Mammary epithelial cell (primary cell): ENCODE measurements at places on chromosomes 5 and 9.

DNA sequence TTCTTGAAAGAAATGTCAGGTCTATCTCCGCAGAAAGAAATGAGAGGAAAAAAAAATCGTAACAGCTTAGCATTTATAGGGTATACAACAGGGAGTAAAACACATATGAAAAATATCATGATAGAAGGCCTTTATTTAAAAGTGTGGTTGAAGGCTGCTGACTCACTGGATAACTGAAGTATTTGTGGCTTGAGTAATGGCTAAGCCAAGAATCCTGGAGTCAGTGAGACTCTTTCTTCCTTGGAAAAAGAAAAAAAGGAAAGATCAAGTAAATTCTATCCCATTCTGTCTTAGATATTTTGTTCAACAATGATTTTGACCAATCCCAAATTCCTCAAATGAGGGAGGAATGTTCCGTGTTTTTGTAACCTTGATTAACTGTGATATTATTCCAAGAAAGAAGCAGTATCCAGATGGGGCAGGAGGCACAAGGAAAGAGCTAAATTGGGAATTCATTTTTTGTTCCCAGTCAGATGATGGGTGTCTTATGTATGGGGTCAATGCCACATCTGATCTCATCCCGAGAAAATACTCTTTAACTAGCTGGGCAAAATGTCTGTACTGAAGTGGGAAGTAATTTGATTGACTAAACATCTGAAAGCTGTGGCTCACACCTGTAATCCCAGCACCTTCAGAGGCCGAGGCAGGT is 64.3 kb upstream of the MYO10 start:
- DNase-seq: peak; percentile 84

- DNase-seq: no peak
Observed at GRCh38 chr9:15142878-15143534, 164.0 kb downstream of the TTC39B start.

GRCh38 chr5:114360357-114360756 is 1.5 kb upstream of the KCNN2 start:
- no peak for DNase-seq

DNA sequence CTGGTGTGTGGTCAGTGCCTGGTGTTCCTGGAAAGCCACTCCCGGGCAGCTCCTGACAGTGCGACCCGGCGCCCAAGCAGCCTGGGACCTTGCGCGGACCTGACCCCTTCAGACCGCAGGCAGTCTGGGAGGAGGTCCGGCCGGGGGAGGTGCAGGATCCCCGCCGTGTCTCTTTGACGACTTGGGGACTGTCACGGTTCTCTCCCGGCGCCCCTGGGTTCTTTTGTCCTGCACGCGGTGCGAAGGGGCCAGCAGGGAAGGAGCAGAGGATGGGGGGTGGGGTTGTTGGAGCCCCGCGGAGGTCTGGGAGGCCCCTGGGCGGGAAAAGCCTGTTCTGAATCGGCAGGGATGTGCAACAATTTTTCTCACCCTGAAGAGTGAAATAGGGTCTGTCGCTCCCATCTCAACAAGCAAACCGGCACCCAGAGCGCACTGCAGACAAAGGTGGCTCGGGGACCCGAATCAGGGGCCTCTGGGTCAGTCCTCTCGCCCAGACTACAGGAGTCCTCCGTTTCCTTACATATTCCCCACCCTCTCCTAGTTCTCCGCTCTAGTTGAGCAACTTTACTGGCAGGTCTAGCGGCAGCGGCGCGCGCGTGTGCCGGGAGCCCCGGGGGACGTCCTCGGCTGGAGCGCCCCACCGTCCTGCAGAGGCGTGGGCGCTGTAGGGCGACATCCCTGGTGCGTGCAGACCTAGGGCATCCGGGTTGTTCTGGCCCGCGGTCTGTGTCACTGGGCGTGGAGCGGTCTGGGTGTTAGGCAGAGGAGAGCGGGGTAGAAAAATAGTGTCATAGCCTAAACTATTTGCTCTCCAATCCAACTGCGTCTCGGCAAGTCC is 1.2 kb downstream of the VCAN start:
- peak; percentile 27 for DNase-seq

DNA sequence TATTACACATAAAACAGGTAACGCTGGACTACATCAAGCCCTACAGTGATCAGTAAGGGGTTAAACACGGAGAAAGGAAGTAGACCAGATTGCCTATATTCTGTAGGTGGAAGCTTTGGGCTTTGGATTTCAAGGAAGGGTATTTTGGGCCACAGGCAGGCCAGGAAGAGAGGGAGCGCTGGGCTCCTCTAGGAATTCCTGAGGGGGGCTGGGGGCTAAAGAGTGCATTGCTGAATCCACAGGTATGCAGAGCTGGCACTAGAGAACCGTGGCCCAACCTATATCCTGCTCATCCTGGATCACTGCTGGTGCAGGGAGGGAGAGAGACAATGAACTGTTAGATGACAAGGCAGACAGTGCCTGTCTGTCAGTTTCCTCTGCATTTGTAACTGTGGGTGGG is 367.1 kb downstream of the CSNK1G3 start:
- DNase-seq: no peak

DNA sequence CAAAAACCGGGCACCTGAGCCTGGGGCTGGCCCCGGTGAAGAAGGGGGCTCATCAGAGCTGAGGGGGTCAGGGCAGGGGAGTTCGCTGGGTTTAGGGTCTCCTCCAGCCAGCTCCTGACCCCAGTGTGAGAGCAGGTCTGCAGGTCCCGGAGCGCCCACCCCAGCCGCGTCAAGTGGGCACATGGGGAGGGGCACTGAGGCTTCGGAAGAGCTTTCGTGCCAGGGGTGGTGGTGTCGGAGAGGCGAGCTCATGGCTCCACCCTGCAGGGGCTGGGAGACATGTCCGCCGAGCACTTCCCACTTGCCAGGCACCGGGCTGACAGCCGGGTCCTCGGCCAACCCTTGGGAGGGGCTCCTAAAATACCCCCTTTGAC is 13.2 kb downstream of the VAV2 start:
- no peak for DNase-seq

DNA sequence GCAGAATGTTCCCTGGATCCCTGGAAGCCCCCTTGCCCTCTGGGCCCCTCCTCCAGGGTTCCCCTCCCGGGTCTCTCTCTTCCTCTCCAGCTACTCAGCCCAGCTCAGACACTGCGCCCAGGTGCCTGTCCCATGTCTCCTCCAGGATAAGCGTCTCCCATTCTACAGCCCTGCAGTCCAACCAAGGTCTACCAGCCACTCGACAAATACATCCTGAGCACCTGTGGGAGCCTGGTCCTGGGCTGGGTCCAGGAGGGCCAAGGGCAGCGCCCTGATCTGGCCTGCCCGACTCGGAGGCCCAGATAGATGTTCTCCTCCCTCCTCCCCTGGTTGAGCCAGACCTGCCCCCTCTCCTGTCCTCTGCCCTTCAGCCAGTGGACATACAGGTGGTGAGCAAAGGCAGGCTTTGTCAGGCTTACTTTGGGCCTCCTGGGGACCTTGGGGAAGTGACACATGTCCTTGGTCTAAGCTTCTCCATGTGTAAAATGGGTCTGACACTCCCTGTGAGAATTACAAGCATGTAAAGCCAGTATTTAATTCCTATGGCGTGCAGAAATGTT is 1.4 kb downstream of the FLT4 start:
- DNase-seq: no peak

GRCh38 chr5:136404616-136405015 is 39.3 kb upstream of the TRPC7 start:
- DNase-seq: no peak

GRCh38 chr5:1312206-1312605 is 17.3 kb upstream of the TERT start:
- no peak for DNase-seq

GRCh38 chr9:123631862-123632261 is 275.9 kb downstream of the CRB2 start:
- DNase-seq: no peak

DNA sequence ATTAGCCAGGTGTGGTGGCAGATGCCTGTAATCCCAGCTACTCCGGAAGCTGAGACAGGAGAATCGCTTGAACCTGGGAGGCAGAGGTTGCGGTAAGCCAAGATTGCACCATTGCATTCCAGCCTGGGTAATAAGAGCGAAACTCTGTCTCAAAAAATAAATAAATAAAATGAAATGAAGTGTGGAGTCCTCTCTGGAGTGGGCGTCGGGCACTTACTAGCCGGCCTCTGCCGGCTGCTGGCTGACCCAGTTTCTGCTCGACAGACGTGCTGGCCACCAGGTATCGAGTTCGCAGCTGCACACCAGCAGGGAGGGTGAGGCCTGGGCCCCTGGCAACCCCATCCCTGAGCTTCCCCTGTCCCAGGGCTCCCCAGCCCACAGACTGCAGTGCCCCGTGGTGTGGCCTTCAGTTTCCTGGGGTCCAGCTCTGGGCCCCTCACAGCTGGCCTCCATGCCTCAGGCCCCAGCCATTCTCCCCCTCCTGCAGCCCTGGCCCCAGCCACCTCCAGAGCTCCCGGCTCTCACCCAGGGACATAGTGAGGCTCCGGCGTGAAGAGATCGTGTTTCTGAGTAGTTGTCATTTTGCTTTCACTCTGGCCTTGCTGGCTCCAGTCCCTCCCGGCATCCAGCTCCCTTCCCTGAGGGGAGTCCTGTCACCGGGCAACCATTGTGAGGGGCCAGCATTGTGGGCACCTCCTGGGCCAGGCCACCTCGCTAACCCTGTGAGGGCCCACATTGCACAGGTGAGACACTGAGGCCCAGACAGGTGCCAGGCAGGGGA is 3.8 kb upstream of the STPG3 start:
- DNase-seq: no peak

- DNase-seq: no peak
Observed at GRCh38 chr5:4627131-4627530, 513.0 kb upstream of the ADAMTS16 start.

- no peak for DNase-seq
Observed at GRCh38 chr5:145768863-145769262, 66.3 kb downstream of the PRELID2 start.

DNA sequence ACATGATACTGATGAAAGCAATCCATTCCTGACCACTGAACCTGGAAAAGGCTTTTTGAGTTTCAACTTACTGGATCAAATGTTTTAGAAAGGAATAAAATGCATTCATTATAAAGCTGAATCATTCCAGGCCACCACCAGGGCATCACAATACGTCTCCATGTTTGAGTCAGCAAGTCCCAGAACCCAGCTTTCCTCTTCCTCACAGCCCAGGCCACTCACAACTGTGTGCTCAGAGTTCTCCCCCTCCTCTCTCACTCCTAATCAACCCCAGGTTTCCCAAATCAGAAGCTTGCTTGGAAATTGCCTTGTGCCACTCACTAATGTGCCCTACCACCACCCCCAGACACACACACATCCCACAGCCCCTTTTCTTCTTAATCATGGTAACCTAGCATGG is 91.7 kb downstream of the GNA14 start:
- DNase-seq: no peak

- no peak for DNase-seq
Observed at GRCh38 chr5:144831650-144832049, 661.0 kb downstream of the KCTD16 start.

DNA sequence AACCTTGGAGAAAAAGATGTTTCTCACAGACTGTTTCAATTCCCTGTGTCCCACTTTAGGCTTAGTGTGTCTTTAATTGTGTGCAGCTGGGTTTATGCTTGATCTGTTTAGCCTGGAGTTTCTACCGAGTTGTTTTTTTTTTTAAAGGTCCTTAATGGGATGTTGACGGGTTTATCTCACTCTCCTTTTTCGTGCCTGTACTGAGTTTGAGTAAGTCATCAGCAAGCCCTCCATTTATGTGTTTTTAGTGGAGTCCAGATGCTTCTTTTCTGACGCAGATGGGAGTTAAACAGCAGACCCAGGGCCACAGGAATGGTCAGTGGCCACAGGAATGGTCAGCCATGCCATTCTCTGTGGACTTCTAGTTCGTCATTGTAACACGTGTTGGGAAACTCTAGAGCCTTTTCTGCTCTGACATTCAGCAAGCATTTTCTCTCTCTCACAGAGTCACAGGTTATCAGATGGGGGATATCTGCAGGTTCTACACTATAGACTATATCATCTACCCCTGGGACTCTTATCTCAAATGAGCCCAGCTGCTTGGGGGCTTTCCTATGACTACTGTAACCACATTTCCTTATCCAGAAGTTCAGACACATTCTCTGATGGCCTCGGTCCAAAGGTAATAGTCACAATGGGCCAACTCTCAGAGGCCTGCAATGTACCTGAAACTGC is 190.5 kb downstream of the TTLL11 start:
- DNase-seq: peak; percentile 45

DNA sequence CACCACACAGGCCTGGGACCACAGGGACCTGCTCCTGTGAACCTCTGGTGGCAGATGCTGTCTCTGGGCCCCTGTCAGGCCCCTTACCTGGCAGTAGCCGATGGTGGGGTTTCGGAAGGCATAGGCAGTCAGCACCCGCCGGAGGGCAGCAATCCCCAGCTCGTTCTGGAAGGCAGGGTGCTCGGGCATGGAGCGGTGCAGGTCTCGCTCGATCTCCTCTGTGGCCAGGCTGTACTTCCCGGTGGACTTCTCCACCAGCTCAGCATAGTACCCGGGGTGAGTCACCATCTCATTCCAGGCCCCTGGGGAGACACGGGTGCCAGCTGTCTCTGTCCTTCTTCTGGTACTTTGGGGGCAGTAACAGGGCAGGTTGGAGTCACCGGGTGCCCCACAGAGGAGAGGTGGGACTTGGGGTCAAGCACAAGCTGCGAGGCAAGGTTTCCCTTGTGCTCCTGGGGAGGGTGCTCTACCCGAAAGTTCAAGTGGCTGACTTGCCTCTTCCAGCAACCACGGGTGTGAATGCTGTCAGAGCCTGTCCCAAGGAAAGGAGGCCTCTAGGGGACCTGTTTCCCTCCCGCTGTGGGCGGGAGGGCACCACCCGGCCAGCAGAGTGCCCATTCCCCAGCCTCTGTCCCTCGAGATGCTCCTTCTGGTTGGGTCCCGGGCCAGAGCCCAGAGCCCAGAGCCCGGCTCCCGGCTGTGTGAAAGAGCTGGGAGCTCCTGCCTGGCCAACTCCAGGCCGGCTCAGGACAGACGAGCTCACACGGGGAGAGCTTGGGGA is 19.8 kb upstream of the MRNIP start:
- DNase-seq: no peak

- DNase-seq: peak; percentile 86
Observed at GRCh38 chr9:84845956-84846900, 176.7 kb downstream of the NTRK2 start.

- no peak for DNase-seq
Observed at GRCh38 chr5:104325356-104325755, 762.8 kb upstream of the NUDT12 start.

DNA sequence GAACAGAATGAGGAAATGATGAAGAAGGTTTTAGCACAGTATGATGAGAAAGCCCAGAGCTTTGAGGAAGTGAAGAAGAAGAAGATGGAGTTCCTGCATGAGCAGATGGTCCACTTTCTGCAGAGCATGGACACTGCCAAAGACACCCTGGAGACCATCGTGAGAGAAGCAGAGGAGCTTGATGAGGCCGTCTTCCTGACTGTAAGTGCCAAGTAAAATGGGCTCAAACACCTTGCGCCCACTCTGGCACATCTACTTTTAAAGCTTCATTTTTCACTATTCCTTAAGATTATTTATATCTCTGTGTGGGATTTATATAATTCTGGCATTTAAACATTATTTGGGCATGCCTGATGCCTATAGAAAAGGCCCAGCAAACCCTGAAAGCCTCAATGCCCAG is 55.6 kb downstream of the CMYA5 start:
- no peak for DNase-seq
